ENCODE measurements at places on chromosomes 11 and 22.
A peak's percentile ranks its signal among the peaks of the same experiment; 100 is the strongest.

- DNase-seq: no peak
Observed at GRCh38 chr22:34761111-34761510, 304.8 kb upstream of the ISX start.

DNA sequence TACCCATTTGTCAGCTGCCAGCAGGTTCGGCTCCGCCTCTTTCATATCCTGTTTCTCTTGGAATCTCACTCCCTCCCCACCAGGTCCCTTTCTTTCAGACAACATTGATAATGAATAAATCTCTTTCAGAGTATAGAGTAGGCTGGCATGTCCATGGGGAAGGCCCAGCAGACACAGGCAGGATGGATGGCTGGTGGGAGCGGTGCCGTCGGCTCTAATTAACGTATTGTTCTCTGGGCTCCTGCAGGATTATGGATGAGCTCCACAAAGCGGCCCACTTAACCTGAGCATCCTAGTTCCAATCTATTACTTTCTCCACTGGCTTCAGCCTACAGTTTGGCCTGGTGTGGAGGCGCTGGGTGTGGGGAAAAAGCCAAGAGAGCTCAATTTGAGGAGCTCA, 588.0 kb downstream of the BUD13 start:
- no peak for DNase-seq

DNA sequence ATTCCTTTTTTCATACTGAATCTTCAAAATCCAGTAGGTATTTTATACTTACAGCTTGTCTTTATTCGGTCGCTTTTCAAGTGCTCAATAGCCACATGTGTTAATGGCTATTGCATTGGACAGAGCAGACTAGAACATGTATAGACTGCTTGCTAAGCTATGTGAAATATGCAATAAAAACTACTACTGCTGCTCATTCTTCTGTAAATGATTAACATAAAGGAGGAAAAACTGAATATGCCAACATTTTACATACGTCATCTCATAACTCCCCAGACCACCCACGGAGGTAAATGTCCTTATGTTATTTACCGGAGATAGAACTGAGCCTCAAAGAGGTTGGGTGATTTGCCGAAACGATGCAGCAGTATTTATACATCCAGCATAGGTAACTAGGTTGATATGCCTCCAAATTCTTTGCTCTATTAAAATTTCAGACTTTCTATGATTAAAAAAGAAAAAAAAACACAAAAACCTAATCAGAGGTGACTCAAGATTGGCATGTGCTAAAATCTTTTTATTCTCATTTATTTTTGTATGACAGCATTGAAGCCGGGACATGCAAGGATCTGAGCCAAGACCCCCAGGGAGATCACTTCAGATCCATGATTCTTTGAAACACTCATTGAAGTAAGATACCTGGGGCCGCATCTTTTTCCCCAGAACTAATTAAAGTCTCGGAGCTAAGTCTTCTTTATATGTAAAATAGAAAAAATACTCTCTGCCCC, 78.5 kb upstream of the OR5AK2 start:
- DNase-seq: no peak

GRCh38 chr11:47225552-47226400, 11.0 kb downstream of the DDB2 start:
- DNase-seq: no peak

DNA sequence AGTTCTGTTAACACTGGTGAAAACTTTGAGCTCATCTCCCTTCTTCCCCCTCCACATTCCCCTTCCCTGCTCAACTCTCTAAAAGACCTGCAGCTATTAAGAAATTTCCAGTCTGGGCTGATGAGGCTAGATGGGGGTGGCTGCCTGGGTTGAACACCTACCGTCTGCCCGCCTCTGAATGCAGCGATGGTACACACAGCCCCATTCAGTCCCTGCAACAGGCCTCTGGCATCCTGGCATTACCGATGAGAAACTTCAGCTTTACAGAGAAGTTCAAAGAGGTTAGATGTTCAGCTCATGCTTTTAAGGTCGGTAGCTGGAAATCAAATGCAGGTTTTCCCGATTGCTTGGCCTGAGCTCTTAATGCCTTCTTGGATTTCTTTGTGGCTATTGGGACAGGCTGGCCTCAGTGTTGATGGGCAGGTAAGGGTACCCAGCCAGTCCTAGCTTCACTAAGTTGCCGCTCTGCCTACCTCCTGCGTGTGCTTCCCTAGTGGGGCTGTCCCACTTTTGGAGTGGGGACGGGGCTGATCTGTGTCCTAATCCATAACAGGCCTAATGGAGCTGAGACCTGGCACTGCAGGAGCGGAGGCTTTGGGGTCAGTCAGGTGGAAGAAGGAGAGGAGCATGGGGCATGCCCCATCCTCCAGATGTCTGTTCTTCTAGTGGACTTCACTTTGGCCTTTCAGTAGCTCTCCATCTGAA, 49.1 kb downstream of the ZBTB16 start:
- DNase-seq: no peak

GRCh38 chr22:36235585-36235984, 3.7 kb downstream of the APOL2 start:
- DNase-seq: no peak

- no peak for DNase-seq
Observed at GRCh38 chr11:63508009-63508408, 2.1 kb downstream of the LGALS12 start.

DNA sequence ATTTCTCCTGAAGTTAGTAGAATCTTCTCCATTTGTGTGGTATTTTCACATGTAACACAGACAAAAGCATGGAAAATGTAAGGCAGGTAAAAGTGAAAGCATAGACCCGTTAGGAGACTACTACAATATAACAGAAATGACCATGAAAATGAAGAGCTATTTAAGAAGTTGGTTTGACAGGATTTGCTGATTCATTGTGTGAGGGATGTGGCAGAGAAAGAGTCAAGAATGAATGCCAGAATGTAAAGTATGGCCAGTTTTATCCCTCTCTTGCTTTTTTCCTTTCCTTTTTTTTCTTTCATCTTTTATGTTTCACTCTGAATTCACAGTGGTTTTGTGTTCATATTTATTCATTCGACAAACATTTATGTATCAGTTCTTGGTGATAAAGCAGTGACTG, 115.9 kb downstream of the ARFGAP2 start:
- DNase-seq: peak; percentile 18

- no peak for DNase-seq
Observed at GRCh38 chr22:26597026-26597425, 7.1 kb upstream of the TPST2 start.

All from GM03348 (cell line).